ENCODE measurements at places on chromosomes 7 and 10. TPM values are rescaled to one million over a fixed set of nuclear protein-coding genes. Genes with fewer than 3 reads are reported as not detected.

Gene HOXA9
- 4.0 TPM for total RNA-seq

Gene AKR1B15
- total RNA-seq: not detected

Gene VGF
- not detected for total RNA-seq

Gene SEC31B
- 2.0 TPM for total RNA-seq

Data from pericardium fibroblast (primary cell).